ENCODE measurements at places on chromosomes 3 and 15.
A peak's percentile ranks its signal among the peaks of the same experiment; 100 is the strongest.

GRCh38 chr15:98906712-98907083 lies 100.9 kb downstream of the PGPEP1L start:
- DNase-seq, result no peak

DNA sequence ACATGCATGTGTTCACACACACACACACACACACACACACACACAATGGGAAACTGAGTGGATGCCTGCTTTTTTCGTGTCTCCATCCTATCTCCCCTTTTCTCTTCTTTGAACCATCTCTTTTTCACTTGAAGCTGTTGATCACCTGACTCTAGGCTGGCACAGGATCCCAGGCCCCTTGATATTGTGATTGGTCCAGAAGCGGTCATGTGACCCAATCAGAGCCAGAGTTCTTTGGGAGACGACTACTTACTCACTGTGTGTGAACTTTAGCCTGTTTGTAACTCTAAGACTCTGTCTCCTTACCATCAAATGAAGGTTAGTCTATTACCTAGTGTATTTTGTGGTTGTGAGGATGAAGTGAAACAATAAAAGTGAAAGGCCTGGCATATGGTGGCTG lies 172.9 kb downstream of the ADAMTS9 start:
- no peak for DNase-seq

DNA sequence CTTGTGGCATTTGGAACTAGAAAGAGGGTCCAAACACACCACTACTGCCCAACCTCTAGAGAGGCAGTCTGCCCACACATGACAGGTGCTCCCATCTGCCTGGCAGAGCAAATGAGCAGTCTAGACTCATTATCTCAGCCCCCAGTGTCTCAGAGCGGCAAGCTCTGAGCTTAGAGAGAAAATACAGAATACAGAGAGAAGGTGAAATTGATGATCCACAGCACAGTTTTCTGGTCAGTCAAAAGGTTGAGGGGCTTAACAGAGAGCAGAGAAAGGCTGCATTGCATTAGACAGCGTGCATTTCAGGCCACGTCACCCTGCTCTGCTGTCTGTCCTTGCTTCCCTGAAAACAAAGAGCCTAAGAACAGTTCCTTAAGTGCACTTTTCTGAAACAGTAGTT lies 135.1 kb downstream of the KCNMB2 start:
- DNase-seq, result peak; percentile 7

GRCh38 chr15:47409038-47409437 lies 308.3 kb upstream of the SEMA6D start:
- no peak for DNase-seq

DNA sequence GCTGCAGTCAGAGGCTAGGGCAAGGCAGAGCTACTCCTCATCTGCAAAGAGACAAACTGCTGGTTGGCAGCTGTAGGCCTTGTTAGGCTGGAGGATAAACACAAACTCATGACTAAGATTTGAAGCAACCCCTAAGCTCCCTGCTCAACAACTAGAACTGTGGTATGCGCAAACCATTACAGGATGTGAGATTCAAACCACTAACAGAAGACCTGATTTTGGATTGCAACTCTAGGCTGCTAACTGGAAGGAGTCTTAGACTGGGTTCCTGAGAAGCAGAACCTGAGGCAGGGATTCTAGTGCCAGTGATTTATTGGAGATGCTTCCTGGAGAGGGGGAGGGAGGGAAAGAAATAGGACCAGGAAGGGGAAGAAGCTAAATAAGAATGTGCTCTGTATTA lies 22.5 kb downstream of the CCR4 start:
- no peak for DNase-seq

DNA sequence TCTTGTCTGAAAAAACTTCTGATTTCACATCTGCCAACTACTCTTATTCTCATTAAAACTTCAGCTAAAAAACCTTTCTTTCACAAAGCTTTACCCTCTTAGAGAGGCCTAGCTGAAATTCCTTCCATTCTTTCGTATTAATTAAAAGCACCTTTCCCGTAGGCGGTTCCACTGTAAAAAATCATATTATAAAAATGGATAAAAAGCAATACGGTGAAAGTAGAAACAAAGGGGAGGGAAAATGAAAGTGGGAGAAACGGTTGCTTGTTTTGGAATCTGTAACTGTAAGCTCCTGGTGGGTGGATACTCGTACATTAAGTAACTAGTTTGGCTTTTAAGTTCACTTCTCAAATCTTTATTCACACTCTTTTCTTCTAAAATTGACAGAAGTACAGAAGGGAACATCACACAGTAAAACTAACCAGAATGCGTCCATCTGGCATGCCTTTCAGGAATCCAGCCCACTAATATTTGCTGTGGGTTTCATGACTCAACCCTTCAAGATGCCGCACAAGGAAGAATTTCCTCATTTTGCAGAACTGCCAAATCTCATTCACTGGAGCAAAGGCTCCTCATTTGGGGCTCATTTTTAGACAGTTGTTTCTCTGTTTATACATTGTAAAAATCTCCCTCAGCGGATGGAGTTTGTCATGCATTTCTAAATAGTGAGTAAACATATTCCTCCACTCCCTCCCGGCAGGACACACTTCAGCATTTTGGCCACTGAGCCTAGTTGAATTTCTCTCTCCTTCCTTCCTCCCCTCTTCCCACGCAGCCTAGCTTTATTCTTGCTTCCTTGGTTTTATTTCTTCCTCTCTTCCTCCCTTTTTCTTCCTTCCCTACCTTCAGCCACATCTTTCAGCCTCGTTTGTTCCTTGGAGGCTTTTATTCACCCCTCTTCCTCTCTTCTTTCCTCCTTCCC lies 419.5 kb upstream of the NAALADL2 start:
- DNase-seq, result no peak

DNA sequence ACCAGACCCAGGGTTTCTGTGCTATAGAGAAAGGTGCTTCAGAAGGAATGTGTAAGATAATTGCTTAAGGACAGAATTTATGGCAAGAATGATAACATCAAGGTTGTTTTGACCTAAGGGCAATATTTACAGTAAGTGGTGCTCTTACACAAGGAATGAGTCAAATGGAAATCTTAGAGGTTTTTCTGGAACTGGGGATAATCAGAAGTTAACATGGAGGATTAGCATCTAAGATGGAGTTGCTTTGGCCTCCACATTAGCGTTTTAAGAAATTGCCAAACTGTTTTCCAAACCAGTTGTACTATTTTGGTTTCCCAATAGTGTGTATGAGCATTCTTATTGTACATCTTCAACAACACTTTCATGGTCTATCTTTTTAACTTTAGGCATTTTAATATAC lies 3.1 kb downstream of the WDR93 start:
- DNase-seq, result no peak

DNA sequence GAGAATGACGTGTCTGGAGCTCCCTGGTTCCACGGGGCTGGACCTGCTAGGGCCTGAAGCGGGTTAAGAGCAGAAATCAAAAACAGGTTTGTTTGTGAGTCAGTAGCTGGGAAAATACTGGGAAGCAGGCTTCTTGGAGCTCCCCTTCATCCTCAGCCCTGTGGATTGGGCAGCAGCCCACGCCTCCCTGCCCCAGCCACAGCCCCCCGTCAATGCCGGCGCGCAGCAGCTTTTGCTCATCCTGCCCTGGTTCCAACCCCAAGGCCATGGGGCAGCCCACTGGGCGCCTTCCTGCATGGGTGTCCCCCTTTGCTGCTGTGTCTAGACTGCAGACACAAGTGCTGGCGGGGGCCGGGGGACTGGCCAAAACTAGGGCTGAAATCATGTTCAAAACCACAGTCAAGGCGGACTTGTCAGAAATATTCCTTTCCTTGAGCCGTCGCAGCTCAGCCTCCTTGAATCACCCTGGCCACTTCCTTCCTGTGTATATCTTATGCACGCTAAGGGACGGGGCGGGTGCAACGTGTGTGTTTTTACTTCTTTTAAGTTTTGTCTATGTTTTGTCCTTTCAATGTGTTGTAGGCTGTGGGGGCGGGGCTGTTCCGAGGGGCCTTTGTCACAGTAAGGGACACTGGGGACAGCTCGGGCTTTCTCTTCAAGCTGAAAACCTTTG lies 108.1 kb downstream of the KLF13 start:
- DNase-seq, result no peak

GRCh38 chr3:184382326-184383032 lies 2.6 kb downstream of the CHRD start:
- no peak for DNase-seq

DNA sequence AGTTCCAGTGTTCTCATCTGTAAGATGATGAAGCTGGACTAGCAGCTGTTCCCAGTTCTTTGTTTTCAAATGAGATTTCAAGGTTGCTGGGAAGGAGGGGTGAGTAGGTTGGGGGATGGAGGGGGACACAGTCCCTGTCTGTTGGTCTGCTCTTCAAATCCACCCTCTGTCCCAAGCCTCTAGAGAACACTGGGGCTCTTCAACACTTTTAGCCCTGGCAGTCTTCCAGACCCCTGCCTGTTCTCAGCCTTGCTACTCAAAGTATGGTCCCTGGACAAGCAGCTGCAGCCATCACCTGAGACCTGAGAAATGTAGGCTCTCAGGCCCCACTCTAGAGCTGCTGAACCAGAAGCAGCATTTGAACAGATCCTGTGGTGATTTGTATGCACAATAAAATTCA lies 41.3 kb downstream of the NEK11 start:
- no peak for DNase-seq

DNA sequence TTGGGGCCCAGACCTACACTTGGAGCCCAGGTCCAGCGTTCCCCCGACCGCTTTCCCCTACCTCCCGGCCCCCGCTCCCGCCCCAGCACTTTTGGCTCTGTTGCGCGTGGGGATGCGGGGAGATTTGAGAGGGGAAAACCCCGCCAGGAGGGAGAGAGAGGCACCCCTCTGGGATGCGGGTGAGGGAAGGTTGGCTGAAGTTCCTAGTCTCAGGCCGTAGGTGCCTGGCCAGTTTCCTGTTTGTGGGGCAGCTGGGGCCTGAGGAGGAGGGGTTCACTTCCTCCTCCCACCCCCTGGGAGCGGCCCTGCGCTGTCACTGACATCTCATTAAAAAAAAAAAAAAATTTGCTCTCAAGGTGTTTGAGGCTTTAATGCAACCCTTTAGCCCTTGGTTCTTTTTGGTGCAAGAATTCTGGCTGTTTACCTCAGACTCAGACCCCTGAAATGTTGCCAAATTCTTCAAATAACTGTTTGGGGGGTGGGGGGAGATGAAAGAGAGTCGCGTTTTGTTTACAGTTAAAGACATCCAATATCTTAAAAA lies 2.6 kb downstream of the FAM43A start:
- DNase-seq, result no peak

GRCh38 chr3:88209356-88209755 lies 59.6 kb downstream of the C3orf38 start:
- DNase-seq, result no peak

DNA sequence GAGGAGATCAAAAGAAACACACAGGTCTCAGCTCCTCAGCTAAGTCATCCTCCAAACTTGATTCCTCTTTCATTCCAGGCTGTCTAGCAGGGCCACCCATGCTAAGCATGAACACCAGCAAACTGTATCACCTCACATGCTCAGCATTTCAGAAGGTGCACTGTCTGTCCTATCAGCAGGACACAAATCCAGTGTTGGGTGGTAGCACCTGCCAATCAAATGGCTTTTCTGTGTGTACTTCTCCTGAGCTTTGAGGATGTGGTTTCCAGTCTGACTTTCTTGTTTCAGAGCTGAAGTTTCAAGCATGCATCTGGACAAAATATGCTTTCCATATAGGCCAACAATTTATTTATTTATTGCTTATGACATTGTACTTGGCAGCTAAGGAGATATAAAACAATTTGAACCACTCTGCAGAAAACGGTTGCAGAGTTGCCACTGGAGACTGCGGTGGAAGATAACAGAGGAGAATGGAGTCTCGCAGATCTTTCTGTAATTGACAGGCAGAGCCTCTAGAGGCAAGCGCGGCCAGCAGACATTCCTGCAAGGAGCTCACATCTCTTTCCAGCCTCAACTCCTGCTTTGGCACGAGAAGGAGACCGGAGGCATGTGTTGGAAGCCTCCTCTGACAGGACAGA lies 167.1 kb upstream of the WNT5A start:
- DNase-seq, result no peak

GRCh38 chr3:42001777-42002176 lies 39.9 kb upstream of the ULK4 start:
- no peak for DNase-seq

GRCh38 chr3:10883478-10884234 lies 67.6 kb downstream of the SLC6A11 start:
- DNase-seq, result peak; percentile 0

DNA sequence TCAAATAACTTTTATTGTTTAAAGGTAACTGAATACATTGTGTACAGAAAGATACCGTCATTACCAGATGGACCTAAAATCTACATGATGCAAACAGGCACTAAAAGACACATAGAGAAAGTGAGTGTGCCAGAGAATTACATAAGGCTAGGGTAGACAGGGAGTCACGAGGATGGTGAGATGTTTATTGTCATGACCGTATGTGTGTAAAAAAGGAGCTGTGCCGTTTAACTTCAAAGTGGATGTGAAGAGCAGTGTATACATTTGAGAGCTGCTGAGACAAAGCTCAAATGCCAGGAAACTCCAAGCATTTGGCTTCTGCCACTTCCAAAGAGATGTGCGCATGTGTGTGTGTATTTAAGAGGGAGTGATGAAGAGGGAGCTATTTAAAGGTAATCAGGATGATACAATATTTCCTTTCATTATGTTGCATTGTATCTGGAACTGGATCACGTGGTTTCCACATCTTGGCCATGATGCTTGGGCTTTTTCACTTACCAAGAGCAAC lies 51.4 kb upstream of the IGF1R start:
- DNase-seq, result no peak

GRCh38 chr3:31227131-31227562 lies 305.6 kb upstream of the STT3B start:
- DNase-seq, result no peak

DNA sequence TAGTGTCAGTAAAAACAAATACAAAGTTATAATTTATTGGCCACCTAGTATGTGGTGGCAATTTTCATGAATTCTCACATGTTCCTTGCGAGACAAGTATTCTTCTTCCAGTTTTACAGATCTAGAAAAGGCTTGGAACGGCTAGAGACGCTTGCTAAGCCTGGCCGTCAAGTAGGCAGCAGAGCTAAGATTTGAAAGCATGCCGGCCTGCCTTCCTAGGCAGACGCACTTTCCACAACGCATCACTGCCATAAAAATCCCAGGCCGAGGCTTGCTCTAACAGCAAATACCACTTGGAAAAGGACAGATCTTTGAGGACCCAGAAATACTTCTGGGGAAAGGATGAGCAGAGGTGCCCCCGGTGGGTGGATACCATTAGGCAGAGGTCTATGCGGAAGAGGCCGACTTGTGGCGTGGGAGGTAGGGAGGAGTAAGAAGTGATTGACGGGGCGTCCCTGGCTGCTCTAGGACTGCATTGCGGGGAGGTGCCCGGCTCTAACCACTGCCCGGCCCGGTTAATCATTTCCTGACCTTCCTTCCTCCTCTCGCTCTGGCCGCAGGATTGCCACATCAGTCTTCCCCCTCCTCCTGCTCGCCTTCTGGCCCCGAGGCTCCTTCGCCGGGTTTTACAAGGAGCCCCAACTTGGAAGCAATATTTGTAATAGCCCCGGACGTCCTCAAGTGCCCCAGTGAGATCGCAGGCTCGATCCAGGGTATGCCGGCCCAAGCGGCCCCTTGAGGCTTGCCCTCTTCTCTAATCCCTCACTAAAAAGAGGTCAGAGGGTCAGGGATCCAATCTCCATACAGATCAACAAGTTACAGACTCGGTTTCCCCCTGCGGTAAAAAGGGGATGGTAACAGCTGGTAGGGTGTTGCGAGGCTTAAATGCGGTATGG lies 1.3 kb upstream of the USP3 start:
- DNase-seq, result no peak

Measured in NCI-H1694 treated with DMSO at 0.1 percent for 48 hours (cell line).